Uterus (tissue), 4 donors: ENCODE measurements at places on chromosomes 6 and 20.

DNA sequence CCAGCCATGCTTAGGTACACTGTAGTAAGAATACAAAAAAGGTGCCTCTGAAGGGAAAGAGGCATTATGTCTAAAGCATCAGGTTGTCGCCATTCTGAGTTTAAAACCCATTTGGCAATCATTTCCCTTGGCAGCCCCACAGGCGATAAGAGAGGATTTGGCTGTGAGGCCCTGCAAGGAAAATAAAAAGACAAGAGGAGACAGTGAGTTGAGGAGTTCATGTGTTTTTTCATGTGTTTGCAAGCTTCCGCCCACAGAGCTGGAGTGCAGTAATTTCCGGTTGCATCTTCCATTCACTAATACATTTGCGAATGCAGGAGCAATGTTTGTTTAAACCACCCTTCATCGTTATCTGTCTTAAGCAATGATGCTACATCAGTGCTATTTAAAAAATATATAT, 138.5 kb upstream of the SOX4 start:
- DNase-seq, result no peak

DNA sequence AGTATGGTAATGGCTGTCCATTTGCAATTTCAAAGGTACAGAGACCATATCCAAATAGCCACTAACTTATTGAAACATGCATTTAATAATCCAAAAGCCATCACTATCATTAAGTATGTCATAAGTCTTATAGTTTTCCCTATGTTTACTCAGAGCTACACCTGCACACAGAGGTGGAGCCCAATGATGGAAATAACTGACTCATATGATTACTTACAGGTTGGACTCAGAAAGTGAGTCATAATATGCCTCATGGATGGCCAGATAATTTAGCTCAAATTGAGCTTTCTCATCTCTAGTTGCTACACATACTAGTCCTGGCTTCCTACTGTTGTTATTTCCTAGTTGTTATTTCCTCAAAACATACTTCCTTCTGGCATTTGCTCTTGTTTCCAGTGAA, 104.4 kb upstream of the KHDRBS2 start:
- DNase-seq, result no peak

- DNase-seq, result no peak
Measured at GRCh38 chr6:146870760-146871159, 272.0 kb downstream of the ADGB start.

- DNase-seq, result no peak
Measured at GRCh38 chr6:15375638-15376290, 129.9 kb downstream of the JARID2 start.

GRCh38 chr20:58053391-58054055, 174.9 kb downstream of the ANKRD60 start:
- no peak for DNase-seq

GRCh38 chr6:2839982-2840748, 1.5 kb downstream of the SERPINB1 start:
- no peak for DNase-seq

- DNase-seq, result peak; percentile 19
Measured at GRCh38 chr20:50848846-50849673, 54.2 kb downstream of the BCAS4 start.

- DNase-seq, result no peak
Measured at GRCh38 chr20:1062334-1063010, 55.9 kb upstream of the PSMF1 start.

DNA sequence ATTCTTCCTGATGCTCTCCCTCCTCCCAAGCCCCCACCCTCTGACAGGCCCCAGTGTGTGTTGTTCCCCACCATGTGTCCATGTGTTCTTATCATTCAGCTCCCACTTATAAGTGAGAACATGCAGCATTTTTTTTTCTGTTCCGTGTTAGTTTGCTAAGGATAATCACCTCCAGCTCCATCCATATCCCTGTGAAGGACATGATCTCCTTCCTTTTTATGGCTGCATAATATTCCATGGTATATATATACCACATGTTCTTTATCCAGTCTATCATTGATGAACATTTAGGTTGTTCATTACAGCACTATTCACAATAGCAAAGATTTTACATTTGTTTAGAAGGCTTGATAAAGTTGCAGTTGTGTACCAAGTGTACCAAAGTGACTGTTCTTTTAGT, 57.9 kb downstream of the KCNS1 start:
- DNase-seq, result no peak

GRCh38 chr6:15893556-15894253, 230.9 kb upstream of the DTNBP1 start:
- no peak for DNase-seq

- DNase-seq, result no peak
Measured at GRCh38 chr6:1615151-1615852, 5.6 kb downstream of the FOXC1 start.

- DNase-seq, result no peak
Measured at GRCh38 chr6:139109558-139109957, 25.3 kb upstream of the HECA start.
